ENCODE measurements at places on chromosomes 5 and 9.

DNA sequence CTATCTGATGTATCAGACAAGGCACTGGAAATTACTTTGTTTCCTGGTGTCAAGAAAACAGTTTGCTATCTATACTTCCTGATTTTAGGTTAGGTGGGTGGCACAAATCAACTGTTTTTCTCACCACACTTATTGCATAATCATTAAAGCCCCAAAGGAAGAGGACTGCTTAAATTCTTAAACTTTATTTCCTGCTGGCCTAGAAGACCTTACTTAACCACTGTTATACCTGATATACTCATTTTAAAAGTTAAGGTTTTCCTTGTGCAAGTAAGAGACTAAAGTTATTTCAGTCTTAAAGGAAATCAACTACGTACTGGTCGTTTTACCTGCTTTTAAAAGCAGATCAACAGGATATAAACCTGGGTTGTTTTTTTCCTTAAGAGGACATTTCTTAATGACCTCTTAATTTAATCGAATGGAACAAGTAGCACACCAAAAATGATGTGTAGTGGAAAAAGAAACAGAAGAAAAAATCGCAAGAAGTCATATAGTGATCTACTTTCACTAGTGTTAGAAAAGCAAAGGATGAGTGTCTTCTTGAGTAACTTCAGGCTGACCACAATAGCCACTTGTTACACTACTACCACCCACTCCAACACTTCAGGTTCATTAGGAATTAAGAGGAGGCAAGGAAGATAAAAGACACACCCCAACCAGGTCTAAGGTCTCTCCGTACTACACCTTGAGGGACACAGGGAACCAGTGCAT lies 974 bp downstream of the CLINT1 start:
- DNase-seq = no peak

- DNase-seq = no peak
These were observed 114.8 kb downstream of the TLE4 start for GRCh38 chr9:79686381-79687130.

DNA sequence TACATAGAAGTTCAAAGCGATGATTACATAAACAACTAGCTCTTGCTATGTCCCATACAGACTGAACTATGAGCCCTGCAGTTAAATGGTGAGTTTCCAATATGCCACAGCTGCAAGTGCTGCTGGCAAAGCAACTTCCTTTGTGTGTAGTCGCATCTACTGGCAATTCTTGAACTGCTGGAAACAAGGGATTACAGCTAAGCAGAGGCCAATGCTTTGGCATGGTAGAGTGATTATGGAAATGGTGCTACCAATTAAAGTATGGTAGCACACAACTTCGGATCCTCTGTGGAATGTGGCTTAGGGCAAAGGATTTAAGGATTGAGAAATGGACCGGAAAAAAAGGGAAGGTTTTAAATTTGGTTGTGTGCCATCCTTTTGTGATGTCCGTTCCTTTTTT lies 856.6 kb downstream of the MAT2B start:
- no peak for DNase-seq

DNA sequence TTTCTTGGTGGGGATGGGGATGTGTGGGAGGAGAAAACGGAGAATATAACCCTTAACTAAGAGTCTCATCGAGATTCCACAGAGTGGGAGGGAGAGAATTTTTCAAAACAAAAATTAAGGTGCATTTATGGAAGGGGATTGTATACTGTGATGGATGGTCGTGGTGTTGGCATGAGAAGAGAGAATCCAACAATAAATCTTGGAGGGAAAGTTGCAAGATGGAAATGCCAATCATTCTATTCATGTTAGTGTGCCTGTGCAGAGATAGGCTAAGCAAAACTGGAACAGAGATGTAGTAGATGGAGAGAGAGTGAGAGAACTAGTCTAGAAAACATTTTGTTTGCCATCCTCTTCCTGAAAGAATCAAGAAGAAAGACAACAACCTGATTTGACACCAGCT lies 613.1 kb downstream of the EBF1 start:
- no peak for DNase-seq

- no peak for DNase-seq
These were observed 283.8 kb downstream of the PDE4D start for GRCh38 chr5:59609501-59610265.

DNA sequence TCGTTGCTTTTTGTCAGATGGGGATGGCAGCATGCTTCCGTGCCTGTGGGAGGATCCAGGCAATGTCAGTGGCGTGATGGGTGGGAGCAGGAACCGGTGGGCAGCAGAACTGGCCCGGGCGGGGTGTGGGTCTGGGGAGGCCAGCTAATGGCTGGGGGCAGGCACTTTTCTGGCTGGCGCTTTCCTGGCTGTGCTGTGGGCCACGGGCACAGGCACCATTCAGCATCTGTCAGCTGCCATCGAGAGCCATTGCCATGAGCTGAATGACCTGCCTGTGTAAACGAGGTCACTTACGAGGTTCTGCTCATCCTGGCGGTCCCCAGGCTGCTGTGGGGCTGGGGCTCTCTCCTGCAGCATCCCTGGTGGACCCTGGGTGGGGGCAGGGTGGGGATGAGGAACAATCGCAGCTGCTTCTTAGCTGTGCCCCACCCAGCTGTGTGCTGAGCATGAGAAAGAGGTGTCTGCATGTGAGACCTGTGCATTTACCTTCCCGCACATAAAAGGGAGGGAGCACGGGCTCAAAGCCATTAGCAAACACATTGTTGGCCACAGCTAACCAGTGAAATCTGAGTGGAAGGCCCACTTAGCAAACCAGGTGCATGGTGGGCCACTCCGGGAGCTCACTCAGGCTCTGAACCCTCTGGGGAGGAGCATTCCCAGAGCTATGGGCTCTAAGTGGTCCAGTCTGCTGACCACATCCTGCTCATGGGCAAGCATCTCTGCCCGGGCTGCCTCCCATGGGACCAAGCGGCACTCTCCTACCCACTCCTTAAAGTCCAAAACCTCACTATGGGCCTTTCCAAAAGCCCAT lies 41.3 kb upstream of the OLFM1 start:
- DNase-seq = peak; percentile 23

- no peak for DNase-seq
These were observed 48.0 kb upstream of the ASTN2 start for GRCh38 chr9:117462861-117463260.

DNA sequence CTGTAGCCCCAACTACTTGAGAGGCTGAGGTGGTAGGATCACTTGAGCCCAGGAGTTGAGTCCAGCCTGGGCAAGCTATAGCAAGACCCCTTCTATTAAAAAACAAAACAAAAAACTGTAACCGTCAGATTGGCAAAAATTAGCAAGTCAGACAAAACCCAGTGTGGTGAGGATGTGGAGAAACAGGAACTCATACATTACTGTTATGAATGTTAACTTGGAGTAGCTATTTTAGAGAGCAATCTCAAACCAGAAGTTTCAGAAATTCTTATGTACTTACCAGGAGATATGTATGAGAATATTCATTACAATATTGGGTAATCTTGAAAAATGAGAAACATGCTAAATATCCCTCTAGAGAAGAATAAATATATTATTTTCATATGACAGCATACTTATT lies 120.3 kb downstream of the INVS start:
- no peak for DNase-seq

- no peak for DNase-seq
These were observed 391.6 kb upstream of the RPS23 start for GRCh38 chr5:82669720-82670119.

GRCh38 chr9:95508968-95509850 lies 7.6 kb downstream of the PTCH1 start:
- DNase-seq = peak; percentile 79

DNA sequence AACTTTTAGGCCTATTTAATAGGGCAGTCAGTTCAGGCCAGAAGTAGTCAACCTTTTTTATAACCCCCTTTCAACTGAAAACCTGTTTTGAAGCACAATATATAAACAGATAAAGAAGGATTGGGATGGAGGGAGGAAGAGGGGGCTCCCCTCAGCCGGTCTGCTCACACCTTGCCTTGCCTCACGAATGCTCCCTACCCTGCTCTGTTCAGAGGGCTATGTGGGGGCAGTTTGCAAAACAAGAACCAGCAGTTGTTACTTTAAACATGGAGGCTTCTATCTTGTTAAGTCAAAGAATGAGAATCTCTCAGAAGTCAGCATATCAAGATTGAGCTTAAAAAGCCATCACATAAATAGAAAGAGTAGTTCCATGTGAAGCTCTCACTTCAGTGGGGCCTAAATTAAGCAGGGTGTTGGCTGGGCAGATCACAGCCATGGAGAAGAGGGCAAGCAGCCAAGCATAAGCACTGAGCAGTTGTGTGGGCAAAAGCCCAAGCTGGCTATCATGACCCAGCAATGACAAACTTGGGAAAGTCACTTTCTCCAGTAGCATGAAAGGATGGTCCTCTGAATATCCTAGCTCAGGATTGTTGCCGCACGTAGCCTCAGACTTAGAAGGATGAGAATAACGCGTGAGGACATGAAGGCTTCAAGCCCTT lies 70.6 kb downstream of the ALDH1A1 start:
- DNase-seq = no peak

DNA sequence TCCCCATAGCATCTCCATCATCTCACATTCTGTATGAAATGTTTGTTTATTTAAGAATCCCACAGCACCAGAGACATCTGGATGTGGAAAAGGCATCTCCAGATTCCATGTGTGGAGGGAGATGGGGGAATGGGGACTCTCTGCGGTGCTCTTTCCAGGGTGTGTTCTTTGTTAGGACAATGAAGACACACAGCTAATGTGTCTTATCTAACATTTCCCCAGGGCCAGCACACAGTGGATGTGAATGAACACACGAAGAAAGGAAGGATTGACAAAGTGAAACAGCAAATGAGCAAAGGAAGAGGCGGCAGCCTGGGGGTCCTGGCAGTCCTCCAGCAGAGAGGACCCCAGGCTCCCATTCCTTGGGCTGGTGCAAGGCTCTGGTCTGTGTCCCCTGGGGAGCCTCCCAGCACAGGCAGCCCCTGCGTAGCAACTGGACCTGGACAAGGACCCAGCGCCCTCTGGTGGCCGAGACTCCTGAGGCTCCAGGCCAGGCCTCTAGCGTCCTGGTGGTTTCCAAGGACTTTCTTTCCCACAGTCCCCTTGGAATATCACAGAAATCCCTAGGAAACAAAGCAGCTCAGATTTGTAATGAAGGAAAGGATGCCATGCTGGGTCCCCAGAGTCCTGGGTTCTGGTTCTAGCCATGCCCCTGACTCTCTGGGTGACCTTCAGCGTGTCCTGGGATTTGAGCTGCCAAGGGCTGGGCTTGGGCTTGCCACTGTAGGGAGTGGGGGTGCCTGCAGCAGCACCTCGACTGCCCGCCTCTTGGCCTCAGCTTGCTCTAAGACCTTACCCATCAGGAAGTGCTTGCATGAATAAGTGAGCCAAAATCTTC lies 3.5 kb upstream of the PDLIM7 start:
- DNase-seq = peak; percentile 97

DNA sequence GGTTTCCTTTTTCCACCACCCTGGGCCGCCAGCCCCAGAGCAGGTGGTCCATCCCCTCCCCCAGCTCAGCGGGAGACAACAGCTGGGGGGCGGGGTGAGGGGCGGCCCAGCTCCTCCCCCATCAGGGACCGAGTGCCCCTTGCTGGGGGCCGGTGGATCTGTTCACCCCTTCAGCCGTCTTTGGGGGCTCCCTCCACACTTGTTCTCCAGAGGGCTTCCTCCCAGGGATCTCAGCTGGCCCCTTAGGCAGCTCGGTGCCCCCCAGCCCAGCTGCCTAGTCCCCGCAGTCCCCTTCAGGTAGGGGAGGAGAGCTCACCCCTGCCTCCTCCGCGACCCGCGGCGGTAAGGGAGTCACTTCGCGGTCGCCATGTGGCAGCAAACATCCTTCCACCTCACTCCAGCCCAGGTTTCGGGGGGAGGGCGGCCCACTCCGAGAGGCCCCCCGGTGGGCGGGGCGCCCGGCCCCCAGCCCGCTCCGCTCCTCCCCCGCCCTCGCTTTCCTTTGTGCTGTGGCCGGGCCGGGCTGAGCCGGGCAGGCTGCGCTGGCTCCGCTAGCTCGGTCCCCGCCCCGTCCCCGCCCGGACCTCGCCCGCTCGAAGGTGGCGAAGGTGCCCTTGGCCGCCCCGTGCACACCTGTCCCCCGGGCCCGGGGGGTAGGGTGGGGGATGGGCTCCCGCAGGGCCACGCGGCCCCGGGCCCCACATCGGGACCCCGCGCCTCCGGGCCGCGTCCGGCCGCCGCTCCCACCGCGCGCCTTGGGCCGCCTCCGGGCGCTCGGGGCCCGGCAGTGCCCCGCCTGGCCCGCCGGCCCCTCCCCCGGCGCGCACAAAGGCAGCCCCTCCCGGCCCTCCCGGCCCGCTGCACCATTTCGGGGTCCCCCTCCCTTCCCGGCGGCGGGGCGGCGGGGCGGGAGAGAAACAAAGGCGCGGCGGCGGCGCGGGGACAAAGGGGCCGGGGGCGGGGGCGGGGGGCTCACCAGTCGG lies 683 bp downstream of the DBN1 start:
- peak; percentile 89 for DNase-seq

Data from activated CD8-positive, alpha-beta memory T cell treated with anti-CD3 and anti-CD28 coated beads, Interleukin-2, amount 50 U/mL, for 48 hours (primary cell).